ENCODE measurements at places on chromosomes 7 and 10.

GRCh38 chr10:37146443-37146842 lies 21.0 kb downstream of the ANKRD30A start:
- DNase-seq, result no peak

- no peak for DNase-seq
Measured at GRCh38 chr10:11227103-11227502, 209.4 kb downstream of the CELF2 start.

DNA sequence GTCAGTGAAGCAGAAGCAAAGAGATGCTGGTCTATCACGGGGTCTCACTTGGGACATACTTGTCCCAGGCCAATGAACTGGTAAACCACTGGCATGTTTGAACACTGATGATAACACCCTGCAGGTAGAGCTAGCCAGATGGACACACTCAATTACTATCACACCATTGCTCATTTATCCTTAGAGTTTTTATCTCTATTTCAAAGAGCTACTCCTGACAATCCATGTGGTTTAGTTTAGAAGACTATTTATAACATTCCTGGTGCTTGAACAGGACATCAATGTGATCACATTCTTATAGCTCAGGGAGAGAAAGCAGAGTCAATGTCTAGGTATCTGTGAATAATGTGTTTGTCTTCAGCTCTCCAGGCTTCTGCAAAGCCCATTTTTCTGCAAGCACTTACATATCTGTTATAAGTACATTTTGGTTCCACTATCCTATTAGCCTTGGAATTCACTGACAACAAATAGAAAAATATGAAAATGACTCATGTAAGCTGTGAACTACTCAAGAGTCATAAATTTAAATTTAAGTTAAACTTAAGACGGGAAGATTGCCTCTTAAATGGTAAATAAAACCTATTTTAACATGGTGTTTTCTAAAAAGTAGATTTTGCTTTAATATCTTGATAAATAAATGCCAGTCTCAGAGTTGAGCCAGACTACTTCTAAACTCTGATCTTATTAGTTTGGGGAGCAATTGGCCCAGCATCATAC lies 106.7 kb upstream of the MBL2 start:
- no peak for DNase-seq

DNA sequence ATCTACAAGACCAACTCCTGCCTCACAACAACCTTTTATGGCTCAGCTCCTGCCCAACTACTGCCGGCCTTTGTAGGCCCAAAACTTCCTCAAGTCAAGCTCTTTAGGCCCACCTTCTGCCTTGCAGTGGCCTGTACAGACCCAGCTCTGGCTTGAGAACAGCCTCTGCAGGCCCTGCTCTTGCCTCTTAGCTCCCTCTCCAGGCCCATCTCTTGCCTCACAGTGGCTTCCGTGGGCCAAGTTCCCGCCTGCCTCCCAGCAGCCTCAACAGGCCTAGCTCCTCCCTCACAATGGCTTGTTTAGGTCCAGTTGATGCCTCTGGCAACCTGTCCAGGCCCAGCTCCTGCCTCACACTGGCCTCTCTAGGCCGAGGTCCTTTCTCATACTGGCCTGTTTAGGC lies 32.4 kb upstream of the VKORC1L1 start:
- DNase-seq, result no peak

GRCh38 chr10:18565006-18565405 lies 86.4 kb downstream of the NSUN6 start:
- DNase-seq, result no peak

DNA sequence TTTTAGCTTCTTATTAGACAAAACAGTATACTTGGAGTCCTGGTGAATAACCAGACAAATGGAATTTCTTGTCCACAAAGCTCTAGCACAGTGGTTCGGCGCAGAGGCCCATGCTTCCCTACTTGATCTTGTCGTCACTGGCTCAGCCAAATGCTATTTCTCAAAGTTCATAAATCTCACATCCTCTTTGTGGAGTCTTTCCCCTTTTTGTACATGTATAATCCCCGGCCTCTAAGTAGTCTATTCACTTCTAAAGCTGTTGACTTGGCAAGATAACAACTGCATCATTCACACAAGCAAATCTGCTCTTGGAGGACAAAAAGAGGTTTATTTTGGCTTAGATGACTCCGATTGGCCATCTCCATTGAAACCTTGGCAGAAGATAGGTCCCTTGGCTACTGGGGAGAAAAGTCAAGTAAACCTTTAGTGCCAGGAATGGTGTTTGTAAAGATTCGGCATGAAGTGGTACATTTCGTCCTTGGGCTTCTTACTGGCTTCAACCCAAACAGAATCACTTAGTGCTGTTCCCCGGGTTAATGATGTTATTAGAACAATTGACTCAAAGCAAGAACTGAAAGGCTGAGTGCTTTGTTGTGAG lies 5.1 kb upstream of the AKR1E2 start:
- no peak for DNase-seq

- DNase-seq, result no peak
Measured at GRCh38 chr7:34189031-34189430, 283.7 kb downstream of the BMPER start.

DNA sequence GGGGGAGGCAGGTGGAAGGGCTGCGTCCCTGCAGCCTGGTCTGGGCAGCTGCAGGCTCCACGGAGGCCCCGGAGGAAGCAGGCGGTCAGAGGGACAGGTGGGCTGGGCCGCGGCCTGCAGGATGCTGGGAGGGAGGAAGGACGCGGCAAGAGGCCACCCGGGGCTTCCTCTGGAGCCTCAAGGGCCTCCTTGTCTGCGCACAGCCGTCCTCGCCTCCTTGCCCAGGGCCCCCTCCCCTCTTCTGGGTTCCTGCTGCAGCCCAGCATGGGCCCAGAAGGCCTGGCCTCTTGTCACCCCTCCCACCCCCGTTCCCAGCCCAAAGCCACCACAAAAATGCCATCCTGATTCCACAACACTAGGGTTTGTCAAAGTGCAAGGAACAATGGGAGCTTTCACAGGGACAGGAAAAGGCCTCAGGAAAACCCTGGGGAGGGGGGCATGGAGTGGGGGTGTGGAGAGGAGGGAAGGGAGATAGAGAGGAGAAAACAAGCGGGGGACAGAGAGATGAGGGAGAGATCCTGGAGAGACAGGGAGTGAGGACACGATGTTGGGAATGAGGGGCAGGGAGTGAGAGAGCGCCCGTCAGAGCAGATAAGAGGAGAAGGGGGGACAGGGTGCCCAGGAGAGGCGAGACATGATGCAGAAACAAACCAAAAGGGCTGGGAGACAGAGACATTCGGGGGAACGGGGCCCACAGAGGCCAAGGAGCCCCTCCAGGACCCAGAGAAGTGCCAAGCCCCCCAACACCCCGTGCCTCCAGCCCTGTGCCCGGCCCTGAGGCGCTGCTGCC lies 41.8 kb downstream of the ZCCHC24 start:
- no peak for DNase-seq

- no peak for DNase-seq
Measured at GRCh38 chr7:69953136-69954067, 355.1 kb downstream of the AUTS2 start.

DNA sequence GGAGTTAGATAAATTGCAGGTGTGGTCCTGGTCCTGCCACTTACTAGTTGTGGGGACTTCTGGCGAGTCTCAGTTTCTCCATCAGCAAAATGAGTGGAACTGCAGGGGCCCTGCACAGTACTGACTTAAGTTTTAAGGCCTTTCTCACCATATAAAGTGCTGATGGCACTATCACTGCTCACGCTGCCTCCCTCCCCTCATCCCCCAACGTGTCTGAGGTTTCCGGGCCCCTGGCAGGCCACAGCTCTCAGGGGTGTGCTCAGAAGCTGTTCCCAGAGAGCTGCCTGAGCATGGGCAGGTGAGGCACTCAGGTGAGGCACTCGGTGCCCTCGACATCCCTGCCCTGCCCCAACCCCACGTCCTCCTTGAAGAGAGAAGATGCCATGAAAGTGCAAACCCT lies 74.2 kb downstream of the VOPP1 start:
- DNase-seq, result no peak

DNA sequence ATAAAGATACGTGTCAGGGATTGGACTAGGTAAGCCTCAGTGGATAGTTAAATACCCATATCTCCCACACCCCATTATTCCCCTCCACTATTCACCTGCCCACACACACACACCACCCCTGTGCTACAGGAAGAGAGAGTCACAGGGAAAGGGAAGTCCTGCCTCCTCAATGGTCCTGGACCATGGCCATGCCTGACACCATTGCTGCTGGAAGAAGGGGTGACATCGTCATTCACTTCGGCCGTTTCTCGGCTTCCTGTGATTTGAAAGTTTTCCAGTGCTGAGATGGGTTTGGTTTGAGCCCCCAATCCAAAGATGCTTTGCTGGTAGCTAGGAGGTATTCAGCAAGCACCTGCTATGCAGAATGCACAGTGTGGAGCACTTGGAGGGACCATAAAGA lies 18.5 kb downstream of the PRKAG2 start:
- no peak for DNase-seq

GRCh38 chr7:23371654-23372053 lies 72.5 kb downstream of the MALSU1 start:
- DNase-seq, result no peak

GRCh38 chr7:122790132-122790531 lies 87.4 kb upstream of the RNF148 start:
- no peak for DNase-seq

DNA sequence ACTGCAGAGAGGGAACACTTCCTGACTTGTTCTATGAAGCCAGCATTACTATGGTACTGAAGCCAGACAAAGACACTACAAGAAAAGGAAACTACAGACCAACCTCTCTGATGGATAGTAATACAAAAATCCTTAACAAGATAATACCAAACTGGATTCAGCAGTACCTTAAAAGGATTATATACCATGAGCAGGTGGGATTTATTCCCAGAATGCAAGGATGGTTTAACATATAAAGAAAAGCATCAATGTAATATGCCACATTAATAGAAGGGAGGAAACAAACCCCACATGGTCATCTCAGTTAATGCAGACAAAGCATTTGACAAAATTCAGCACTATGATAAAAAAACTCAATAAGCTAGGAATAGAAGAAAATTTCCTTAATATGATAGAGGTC lies 47.2 kb downstream of the EBLN1 start:
- DNase-seq, result no peak

GRCh38 chr7:115183431-115184057 lies 261.6 kb downstream of the MDFIC start:
- no peak for DNase-seq

GRCh38 chr7:142459551-142459963 lies 201.7 kb upstream of the PRSS58 start:
- DNase-seq, result peak; percentile 24

DNA sequence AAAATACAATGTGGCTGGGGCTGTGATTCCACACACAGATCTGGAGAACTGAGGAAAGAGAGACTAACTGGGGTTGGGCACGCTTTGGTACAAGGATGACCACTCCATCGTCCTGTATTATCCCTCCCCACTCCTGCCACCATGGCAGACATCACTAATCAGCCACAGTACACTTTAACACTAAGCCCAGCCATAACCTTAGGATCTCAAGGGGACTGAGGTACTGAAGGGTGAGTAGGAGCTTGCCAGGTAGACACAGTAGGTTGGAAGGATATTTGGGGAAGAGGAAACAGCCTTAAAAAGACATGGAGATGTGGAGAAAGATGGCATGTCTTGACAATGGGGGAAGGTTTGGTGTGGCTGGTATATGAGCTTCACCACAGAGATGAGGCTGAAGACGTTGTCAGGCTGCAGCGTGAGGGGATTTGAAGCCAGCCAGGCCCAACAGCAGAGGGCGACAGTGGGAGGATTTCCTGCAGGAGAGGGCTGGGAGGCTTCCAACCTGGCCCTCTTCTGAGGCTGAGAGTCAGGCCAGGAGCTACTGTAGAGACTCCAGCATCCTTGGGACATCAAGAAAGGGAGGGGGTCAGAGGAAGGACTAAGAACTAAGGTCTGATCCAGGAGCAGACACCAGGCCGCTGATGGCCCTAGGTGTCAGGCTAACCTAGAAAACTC lies 58.6 kb upstream of the COL13A1 start:
- DNase-seq, result no peak

DNA sequence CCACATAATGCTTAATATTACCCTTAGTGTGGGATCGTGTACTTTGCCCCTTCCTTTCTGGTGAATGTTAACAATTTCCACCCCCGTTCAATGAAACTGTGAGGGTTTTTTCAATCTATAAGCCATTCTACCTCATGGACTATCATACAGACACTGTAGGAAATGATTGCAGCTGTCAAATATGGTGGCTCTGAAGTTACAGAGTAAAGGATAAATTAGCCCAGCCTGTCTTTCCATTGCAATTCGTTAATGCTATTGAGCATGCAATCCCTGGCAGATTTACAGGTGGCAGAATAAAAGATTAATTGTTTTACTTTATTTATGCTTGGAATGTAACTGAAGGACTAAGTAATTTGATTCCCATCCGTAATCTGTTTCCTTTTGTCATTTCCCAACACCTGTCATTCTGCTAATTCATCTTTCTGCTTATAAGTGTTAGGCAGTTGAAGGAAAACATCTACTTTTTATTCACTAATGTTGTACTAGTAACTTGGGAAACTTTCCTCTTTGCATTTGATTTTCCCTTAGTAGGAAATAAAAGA lies 1211.6 kb upstream of the LRRN3 start:
- no peak for DNase-seq

- no peak for DNase-seq
Measured at GRCh38 chr7:3349126-3349525, 48.1 kb downstream of the SDK1 start.

DNA sequence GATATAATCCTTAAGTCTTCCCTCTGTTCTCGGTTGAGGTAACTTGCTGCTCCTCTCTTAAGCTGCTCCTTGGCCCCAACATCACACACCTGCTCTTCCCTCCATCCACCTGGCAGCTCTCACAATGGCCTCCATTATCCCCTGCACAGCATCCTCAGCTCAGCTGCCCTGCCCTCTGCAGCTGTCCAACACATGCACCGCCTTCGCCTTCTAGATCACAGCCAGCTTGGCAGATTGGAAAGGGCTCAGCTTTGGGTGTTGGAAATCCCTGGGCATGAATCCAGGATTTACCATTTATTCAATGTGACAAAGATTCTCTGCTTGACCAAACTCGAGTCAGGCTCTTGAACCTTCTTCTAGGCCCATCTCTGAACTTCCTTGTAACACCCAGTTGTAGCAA lies 20.6 kb downstream of the RGR start:
- DNase-seq, result no peak

DNA sequence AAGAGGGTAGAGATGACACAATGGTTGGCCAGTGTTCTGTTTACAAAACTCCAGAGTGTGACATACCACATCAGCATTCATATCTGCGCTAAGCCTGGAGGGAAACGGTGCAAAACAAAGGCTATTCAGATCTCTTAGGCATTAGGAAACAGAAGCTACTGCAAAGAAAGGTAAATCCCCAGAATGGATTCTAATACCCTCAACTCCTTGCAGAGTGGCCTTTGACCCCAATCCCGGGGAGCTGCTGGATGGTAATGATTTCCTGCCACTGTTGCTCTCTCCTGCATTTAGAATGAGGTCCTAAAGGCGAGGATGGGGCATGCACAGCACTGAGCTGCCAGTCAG lies 65.2 kb downstream of the AOAH start:
- no peak for DNase-seq

DNA sequence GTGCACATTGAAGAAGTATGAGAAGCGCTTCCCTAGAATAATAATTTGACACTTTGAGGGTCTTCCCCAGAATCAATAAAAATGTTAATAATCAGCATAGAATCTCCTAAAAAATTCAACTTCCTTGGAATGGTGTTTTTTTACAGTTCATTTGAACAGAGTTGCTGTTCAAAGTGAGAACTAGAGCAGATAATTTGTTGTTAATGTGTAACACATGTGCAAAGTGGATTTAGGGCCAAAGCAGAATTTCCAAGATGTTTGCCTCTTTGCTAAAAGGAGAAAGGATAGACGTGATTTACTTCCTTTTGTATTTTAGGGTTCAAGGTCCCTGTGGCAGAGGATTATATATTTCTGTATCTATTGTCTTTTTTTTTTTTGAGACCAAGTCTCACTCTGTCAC lies 73.8 kb downstream of the ZNF277 start:
- DNase-seq, result no peak

GRCh38 chr10:103609231-103610082 lies 116.0 kb downstream of the NEURL1 start:
- no peak for DNase-seq
